ENCODE measurements at places on chromosomes 6 and 20.

GRCh38 chr6:157198425-157199279 lies 124.7 kb downstream of the TMEM242 start:
- DNase-seq = no peak

- no peak for DNase-seq
Observed at GRCh38 chr6:35573495-35574110, 60.9 kb upstream of the TULP1 start.

DNA sequence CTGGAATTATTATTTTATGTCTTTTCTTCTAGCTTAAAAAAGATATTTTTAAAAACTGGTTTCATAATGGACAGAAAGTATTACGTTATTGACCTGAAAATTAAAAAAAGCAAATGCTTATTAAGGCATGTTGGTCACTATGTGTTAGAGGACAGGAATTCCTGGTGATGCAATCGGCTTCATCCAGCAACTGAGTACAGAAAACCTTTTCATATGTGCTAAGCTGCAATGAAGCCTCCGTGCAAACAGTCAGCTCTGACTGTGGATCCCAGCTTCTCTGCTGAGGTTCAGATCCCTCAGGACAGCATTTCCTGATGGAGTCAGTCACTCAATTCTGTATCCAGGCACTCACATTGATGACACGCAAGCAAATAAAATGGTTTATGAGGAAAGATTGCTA lies 22.7 kb upstream of the BMP2 start:
- no peak for DNase-seq

DNA sequence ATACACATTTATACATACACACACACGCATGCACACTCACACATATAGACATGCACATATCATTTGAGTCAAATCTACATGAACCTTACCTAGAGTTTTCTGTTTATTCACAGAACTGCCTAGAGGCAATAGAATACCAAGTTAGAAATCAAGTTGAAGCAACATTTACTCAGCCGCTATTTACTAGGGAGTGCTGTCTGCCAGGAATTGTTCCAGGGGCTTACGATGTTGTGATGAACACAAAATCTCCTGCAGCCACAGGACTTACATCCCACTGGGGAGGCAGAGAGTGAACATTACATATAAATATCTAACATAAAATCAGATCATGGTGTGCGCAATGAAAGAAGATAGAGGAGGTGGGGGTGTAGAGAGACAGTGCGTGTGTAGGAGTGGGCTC lies 80.4 kb downstream of the GCLC start:
- DNase-seq = no peak

GRCh38 chr6:26215585-26216358 lies 128.5 kb downstream of the HFE start:
- no peak for DNase-seq

DNA sequence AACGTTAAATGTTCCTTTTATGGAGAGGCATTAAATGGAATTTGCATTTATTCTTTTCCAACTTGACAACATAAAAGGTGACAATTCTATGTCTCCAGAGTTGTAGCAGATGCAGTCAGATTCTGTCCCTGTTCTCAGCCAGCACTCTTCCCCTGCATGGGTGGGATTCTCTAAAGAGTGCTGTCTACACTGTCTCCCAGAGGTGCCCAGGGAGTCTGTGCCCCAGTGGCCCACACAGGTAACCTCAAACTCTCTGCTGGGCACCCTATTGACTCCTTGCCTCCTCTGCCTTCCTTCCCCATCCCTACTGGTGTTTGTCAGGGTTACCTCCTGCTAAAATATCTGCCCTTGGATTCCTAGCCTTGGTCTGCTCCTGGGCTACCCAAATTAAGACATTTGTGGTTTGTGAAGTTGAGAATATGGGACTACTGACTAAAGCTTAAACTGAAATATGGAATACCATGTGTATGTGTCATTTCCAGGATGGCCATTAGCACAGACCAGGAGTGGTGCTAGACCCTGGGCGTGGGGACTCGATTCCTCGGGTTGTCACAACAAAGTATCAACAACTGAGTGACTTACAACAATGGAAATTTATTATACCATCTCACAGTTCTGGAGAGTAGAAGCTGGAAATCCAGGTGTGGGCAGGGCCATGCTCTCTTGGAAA lies 284.7 kb downstream of the CDH26 start:
- no peak for DNase-seq

- no peak for DNase-seq
Observed at GRCh38 chr20:52305024-52305645, 113.6 kb upstream of the ZFP64 start.

- DNase-seq = no peak
Observed at GRCh38 chr20:25399037-25399430, 8.4 kb upstream of the ABHD12 start.

GRCh38 chr6:119938752-119939151 lies 589.2 kb upstream of the MAN1A1 start:
- DNase-seq = no peak

DNA sequence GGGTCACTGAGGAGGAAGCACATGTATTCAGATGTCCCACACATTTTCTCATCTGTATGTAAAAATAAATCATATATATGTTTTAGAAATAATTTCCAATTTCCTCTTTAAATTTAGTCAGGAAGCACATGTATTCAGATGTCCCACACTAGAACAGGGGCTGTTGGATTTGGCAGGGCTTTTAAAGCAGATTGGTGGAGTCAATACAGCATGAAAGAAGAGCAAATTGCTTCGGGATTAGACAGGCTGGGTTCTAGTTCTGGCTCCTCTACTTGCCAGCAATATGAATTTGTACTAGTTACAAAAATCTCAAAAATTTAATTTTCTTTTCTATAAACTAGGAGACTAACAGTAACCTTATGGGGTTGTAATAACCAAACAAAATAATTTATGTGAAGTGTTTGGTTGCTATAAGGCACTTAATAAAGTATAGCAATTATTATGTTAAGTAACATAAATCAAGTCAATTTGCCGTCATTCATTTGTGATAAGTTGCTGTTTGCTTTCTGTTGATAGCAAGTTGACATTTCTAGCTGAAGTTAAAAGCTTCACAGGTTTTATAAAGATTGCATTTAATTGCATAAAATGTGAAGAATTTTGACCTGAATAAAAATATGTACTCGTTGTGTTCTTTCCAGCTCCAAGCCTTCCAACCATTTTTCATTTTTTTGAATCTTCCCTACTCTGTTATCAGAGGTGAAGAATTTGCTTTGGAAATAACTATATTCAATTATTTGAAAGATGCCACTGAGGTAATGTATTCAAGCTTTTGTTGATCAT lies 88.9 kb downstream of the CD109 start:
- DNase-seq = no peak

- no peak for DNase-seq
Observed at GRCh38 chr20:57051096-57051495, 215.3 kb downstream of the BMP7 start.

DNA sequence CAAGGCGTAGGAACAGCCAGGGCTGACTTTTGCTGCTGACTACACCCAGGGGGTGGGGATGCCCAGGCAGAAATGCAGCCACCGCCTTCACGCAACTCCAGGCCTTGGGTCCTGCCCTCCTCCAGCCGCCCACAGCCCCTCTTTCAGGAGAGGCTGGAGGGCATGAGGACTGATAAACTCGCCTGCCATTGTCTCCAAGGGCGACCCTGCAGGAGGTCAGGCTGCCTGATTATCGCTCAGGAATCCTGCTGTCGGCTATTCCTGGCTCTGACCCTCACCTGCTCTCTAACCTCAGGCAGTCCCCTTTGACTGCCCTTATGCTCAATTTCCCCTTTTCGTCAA lies 62.0 kb upstream of the HDDC2 start:
- DNase-seq = no peak

DNA sequence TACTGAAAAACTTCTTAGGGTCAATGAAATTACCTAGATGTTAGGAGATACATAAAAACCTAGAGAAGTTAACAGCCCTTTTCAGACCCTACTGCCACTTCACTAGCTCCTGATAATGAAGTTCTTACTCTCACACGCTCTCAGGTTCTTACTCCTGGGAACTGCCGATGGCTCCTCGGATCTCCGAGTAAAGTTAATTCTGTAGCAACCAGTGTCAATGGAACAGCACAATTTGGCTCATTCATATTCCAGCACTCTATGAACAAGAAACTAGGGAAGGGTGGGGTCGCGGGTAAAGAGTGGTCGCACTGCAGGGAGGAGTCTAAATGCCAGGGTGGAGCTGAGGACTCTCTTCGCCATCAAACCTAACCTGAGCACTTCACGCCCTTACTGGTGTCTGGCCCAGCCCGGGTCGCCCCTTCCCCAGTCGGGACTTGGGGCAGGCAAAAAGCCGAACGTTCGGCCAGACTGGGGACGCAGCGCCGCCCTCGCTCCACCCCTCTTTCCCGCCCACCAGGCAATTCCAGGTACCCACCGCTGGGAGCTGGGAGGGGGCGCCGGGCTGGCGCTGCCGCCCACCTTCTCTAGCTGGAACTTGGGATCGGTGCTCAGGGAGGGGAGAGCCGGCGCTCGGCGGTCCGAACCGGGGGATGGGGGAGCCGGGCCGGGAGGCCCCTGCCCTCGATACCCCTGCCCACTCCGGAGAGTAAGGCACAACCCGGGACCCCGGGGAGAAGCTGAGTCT lies 744 bp downstream of the RAB23 start:
- DNase-seq = no peak

DNA sequence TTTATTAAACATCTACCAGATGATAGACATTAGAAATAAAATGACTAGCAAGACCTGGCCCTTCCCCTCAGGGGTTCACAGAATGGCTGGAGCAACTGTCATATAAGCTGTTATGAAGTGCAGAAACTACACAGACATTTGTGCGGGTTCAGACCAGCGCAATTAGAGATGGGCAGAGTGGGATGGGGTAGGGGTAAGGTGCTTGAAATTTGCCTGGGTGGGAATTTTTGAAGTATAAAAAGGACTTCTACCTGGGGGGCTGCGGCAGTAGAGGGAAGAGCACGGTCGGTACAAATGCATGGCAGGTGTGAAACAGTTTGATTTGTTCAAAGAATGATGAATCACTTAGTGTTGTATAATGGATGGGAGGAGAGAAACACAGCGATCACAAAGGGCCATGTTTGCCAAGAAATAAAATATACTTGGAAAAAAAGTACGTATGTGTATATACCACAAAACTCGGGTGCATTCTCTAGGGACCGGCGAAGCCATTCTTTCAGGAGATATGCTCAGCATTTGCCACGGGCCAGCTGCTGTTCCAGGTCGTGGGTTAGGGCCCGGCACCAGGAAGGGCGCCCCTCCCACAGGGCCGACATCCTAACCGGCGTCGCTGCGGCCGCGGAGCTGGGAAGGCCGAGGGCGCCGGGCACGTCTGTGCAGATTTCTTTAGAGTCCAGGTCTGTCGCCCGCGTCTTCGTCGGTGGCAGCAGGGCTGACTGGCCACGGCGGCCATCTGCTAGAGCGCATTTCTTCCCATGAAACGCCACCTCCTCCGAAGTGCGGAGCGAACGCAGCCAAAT lies 809 bp upstream of the NOL7 start:
- no peak for DNase-seq

GRCh38 chr6:8914700-8915099 lies 479.4 kb upstream of the SLC35B3 start:
- no peak for DNase-seq

GRCh38 chr20:57378646-57379262 lies 12.4 kb upstream of the RBM38 start:
- no peak for DNase-seq

- DNase-seq = no peak
Observed at GRCh38 chr6:5968817-5969734, 37.6 kb downstream of the NRN1 start.

- no peak for DNase-seq
Observed at GRCh38 chr20:36591854-36592641, 13.5 kb upstream of the RAB5IF start.

- no peak for DNase-seq
Observed at GRCh38 chr6:2669067-2669700, 81.5 kb downstream of the MYLK4 start.

- DNase-seq = no peak
Observed at GRCh38 chr6:45844986-45845385, 170.7 kb downstream of the CLIC5 start.

GRCh38 chr6:36289281-36289878 lies 19.5 kb downstream of the PNPLA1 start:
- no peak for DNase-seq

- DNase-seq = no peak
Observed at GRCh38 chr20:50292591-50293283, 102.1 kb downstream of the CEBPB start.

DNA sequence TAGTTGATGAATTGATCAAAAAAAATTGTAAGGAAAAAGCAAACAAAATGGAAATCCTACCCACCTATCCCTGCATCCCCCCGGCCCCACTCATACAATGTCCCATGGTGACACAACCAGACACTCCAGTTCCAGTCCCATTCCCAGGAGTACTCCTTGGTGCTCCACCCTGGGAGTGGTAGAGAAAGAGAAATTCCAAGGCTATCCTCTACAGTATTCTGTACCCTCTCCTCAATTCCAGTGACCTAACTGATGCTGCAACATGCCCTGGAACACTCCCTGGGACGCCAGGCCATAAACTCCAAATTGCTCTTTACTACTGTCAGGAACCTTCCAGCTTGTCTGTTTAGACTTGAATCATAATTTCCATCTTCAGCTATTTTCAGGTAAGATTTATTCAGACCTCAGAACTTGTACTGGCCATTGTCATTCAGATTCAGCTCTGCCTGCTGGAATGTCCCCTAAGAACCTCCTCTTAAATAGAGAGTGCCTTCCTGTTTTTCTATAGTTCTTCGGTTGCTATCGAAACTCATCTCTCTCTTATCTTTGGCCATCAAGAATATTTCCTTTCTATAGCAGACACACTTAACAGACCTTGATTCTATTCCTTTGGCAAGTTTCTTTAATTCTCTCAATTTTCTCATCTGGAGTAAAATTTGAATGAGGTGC lies 8.7 kb downstream of the GPX6 start:
- DNase-seq = no peak

GRCh38 chr20:62823688-62824475 lies 7.0 kb downstream of the COL9A3 start:
- no peak for DNase-seq

DNA sequence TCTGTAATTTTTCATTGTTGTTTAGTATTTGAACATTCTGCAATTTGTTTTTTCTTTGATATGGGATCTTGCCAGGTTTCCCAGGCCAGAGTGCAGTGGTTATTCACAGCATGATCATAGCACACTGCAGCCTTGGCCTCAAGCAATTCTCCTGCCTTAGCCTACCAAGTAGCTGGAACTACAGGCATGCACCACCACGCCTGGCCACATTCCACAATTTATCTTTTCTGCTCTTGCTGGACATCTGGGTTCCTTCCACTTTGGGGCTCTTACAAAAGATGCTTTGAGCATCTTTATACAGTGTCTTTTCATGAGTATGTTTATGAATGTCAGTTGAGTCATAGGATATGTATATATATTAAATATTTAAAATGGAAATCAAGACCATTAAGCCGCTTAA lies 42.0 kb downstream of the PGM3 start:
- DNase-seq = no peak

DNA sequence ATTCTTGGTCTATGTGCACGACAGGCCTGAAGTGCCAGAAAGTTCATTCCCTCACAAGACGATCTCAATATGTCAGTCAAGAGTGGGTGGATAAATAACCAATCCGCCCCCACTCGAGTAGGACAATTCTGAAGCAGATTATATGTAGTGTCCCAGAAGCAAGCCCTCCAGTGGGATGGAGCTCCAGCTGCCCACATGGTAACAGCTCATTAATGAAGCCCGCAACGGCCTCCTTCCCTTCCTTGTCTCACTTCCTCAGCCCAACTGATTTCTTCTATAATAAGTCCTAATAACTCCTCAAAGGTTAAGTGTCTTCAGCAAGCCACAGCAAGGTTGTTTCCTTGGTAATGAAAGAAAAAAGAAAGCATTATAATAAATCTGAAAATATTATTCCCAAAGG lies 82.1 kb upstream of the F13A1 start:
- DNase-seq = no peak

GRCh38 chr6:44806656-44807055 lies 419.1 kb downstream of the CDC5L start:
- no peak for DNase-seq

Measured in stimulated activated CD4-positive, alpha-beta T cell treated with anti-CD3 and anti-CD28 coated beads, TNF-alpha, amount 100 ng/mL, for 24 hours (primary cell).